ENCODE measurements at places on chromosomes 12 and 14. TPM values are rescaled to one million over a fixed set of nuclear protein-coding genes. Genes with fewer than 3 reads are reported as not detected.

FOXG1 gene
- total RNA-seq, result 0.06 TPM

POLE2 gene
- total RNA-seq, result 14.4 TPM

KERA gene
- total RNA-seq, result 2.7 TPM

ERP27 gene
- 14.0 TPM for total RNA-seq

DGKA gene
- 20.2 TPM for total RNA-seq

RAN gene
- total RNA-seq, result 155 TPM

RNASE1 gene
- total RNA-seq, result 198 TPM

TECPR2 gene
- 29.2 TPM for total RNA-seq

IAPP gene
- total RNA-seq, result not detected

GLI1 gene
- total RNA-seq, result 13.4 TPM

SOAT2 gene
- total RNA-seq, result 0.41 TPM

AVPR1A gene
- 38.7 TPM for total RNA-seq

SLC6A15 gene
- 0.58 TPM for total RNA-seq

KCNA5 gene
- total RNA-seq, result 4.6 TPM

TAS2R31 gene
- 18.9 TPM for total RNA-seq

SLC35F4 gene
- total RNA-seq, result 1.2 TPM

C1QL4 gene
- total RNA-seq, result 1.1 TPM

CISTR gene
- total RNA-seq, result not detected

OAS1 gene
- total RNA-seq, result 13.3 TPM

ZC3H10 gene
- 4.9 TPM for total RNA-seq

NRDE2 gene
- total RNA-seq, result 22.1 TPM

CATSPERB gene
- 0.99 TPM for total RNA-seq

GAS2L3 gene
- 18.5 TPM for total RNA-seq

PRPF39 gene
- total RNA-seq, result 77.8 TPM

LBHD2 gene
- not detected for total RNA-seq

CDK17 gene
- total RNA-seq, result 63.6 TPM

TMEM132C gene
- 5.1 TPM for total RNA-seq

KRT74 gene
- total RNA-seq, result not detected

MGST1 gene
- 13.5 TPM for total RNA-seq

IRAK3 gene
- total RNA-seq, result 10.5 TPM

AICDA gene
- 0.23 TPM for total RNA-seq

MIP gene
- not detected for total RNA-seq

MUCL1 gene
- total RNA-seq, result not detected

DLK1 gene
- total RNA-seq, result 170 TPM

SP7 gene
- total RNA-seq, result 0.23 TPM

ZBTB42 gene
- total RNA-seq, result 9.1 TPM

LRRC9 gene
- total RNA-seq, result 6.8 TPM

DENND5B gene
- 44.0 TPM for total RNA-seq

RIMBP2 gene
- total RNA-seq, result 21.4 TPM
